Natural killer cell (primary cell): ENCODE measurements at places on chromosomes 7 and 10. TPM values are rescaled to one million over a fixed set of nuclear protein-coding genes. Genes with fewer than 3 reads are reported as not detected.

- H3K4me1 ChIP-seq = no peaks in the 10 kb centered on the region
- H3K27me3 ChIP-seq = no peaks in the 10 kb centered on the region
- DNase-seq = no peak
- no peaks in the 10 kb centered on the region for H3K36me3 ChIP-seq
Measured at GRCh38 chr7:84251277-84251781, 56.7 kb upstream of the SEMA3A start.

The DYNC1I1 gene
- not detected for total RNA-seq

The CRTAC1 gene
- not detected for total RNA-seq

DNA sequence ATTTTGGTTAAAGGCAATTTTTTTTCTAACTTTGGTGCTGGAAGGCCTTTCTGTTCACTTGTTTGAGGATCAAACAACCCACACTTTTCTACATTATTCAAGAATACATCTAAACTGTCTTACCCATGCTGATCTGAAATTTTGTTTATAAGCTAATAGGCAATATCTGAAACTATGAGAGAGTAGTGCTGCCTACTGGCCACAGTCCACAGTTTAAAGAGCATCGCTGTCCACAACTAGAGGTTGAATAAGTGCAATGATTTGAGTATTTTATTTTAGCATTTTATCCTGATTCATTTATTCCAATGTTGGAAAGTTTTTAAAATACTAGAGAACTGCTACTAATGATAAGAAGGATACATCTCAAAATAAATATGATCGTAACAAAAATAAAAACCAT, 306.9 kb downstream of the ELMO1 start:
- H3K27me3 ChIP-seq = no peaks in the 10 kb centered on the region
- no peaks in the 10 kb centered on the region for H3K4me1 ChIP-seq
- H3K27ac ChIP-seq = no peak overlapping the region
- H3K36me3 ChIP-seq = peaks cover 2% of the 10 kb centered on the region
- no peak overlapping the region for H3K4me3 ChIP-seq
- DNase-seq = no peak

DNA sequence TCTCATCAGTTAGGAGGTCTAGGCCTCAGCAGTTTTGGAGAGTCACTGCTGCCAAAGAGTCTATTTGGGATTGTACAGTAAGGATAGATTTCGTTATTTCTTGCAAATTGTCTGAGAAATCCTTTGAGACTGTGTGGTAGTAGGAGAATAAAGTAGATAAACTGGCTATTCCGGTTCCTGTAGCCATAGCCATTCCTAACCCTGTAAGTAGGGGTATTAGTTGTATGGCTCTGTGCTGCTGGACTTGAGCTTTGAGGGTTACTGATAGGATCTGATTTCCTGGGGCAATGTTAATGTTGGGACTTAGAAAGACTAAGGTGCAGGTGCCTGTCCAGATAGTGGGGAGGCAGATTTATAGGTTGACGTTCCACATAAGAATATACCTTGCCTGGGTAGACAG, 36.1 kb upstream of the ZNF138 start:
- H3K4me1 ChIP-seq = no peaks in the 10 kb centered on the region
- H3K4me3 ChIP-seq = no peak overlapping the region
- no peak for DNase-seq
- no peaks in the 10 kb centered on the region for H3K36me3 ChIP-seq

The ST7 gene
- total RNA-seq = 15.7 TPM

- no peaks in the 10 kb centered on the region for H3K4me1 ChIP-seq
- peaks cover 3% of the 10 kb centered on the region for H3K27me3 ChIP-seq
- no peak for DNase-seq
- no peaks in the 10 kb centered on the region for H3K36me3 ChIP-seq
- no peak overlapping the region for H3K27ac ChIP-seq
- no peak overlapping the region for H3K4me3 ChIP-seq
Measured at GRCh38 chr7:105954711-105955110, 8.4 kb upstream of the CDHR3 start.

- DNase-seq = no peak
- H3K4me3 ChIP-seq = no peak overlapping the region
- no peaks in the 10 kb centered on the region for H3K4me1 ChIP-seq
- no peaks in the 10 kb centered on the region for H3K27me3 ChIP-seq
- H3K36me3 ChIP-seq = no peaks in the 10 kb centered on the region
- H3K27ac ChIP-seq = no peak overlapping the region
Measured at GRCh38 chr10:88949912-88950837, 2.4 kb downstream of the ACTA2 start.

DNA sequence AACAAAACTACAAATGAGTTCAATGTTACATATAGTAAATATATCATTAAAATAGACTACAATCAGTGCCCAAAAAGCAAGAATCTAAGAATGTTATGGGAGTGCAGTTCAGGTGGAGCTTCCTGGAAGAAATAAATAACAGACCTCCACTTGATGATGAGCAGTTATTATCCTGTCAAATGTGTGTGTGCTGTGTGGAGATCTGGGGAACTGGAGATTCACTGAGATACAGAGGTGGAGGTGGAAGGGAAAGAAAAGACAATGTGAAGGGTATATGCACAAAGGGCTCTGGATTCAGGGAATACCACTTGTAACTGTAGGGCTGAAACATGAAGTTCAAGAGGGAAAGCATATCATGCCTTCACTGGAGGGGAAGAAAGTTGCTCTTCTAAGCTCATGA, 331.1 kb downstream of the SEMA3D start:
- H3K27me3 ChIP-seq = no peaks in the 10 kb centered on the region
- H3K36me3 ChIP-seq = no peaks in the 10 kb centered on the region
- H3K4me3 ChIP-seq = no peak overlapping the region

- no peaks in the 10 kb centered on the region for H3K27me3 ChIP-seq
- H3K27ac ChIP-seq = no peak overlapping the region
- no peaks in the 10 kb centered on the region for H3K36me3 ChIP-seq
- DNase-seq = no peak
Measured at GRCh38 chr10:6351495-6351894, 148.8 kb downstream of the PFKFB3 start.

The SPDYE5 gene
- total RNA-seq = 0.09 TPM

DNA sequence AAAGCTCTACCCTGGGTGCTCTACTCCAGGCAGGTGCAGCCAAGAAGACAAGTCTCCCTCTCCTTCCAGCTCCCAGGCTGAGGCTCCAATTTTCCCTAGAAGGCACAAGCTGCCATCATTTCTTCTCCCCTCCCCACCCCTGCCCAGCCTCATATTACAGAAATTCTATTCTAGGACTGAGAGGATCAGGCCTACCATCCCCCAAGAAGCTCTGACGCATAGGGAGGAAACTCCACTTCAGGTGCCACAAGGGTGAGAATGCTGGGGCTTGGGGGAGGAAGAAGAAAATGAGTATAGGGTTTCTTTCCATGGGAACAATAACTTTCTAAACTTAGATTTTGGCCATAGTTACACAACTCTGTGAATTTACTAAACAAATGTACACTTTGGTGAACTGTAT, 35.3 kb downstream of the FEZF1 start:
- no peak overlapping the region for H3K4me3 ChIP-seq
- no peaks in the 10 kb centered on the region for H3K36me3 ChIP-seq
- no peaks in the 10 kb centered on the region for H3K4me1 ChIP-seq

The ECHDC3 gene
- total RNA-seq = 4.8 TPM

The TAS2R4 gene
- total RNA-seq = 0.59 TPM

DNA sequence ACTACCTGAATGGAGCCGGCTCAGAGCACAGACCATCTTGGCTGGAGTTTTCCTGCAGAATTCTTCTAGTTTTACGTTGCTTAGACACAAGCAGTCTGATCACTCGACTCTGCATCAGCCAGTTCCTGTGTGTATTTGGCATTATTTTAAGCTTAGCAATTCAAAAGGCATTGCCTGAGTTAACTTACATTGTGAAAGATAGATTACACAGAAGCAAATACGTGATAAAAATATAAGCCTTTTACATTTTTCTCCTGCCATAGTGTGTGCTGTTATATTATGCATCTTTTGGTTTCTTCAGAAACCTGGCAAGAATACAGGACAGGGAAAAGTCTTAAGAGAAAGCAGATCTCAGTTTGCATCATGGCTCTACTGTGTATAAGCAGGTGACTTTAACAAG, 98.1 kb downstream of the LRRC4 start:
- peaks cover 10% of the 10 kb centered on the region for H3K36me3 ChIP-seq
- no peaks in the 10 kb centered on the region for H3K27me3 ChIP-seq
- H3K4me3 ChIP-seq = no peak overlapping the region

DNA sequence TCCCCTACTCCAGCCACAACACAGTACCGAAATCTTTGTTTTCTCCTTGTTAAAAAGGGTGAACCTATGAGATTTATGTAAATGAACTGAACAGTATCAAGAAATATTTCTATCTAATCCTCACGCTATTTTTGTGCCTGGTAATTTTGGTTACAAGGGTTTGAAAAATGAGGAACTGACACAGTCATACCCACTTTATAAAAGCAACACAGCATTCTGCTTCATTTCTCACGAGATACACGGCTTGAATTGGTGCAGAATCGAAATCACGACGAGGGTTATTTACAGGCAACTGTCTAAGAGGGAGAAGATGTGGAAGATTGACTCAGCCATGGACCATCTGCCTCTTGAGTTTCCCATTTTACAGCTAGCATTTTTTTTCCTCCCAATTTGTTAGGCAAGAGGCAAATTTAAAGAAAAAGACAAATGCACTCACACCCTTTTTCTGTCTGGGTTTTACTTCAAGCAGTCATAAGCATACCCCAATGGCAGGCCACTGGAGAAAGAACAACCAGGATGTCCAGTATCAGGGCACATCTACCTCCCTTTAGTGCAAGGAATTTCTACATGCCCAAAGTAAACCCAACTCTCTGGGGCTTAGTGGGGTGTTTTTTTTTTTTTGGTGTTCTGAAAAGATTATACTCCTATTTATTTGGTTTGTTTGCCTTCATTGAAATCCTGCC, 108.1 kb downstream of the ITGB8 start:
- no peaks in the 10 kb centered on the region for H3K4me1 ChIP-seq
- no peaks in the 10 kb centered on the region for H3K27me3 ChIP-seq
- no peaks in the 10 kb centered on the region for H3K36me3 ChIP-seq
- no peak overlapping the region for H3K4me3 ChIP-seq
- no peak for DNase-seq
